ENCODE measurements at places on chromosomes 5 and 9. TPM values are rescaled to one million over a fixed set of nuclear protein-coding genes. Genes with fewer than 3 reads are reported as not detected.
A peak's percentile ranks its signal among the peaks of the same experiment; 100 is the strongest.

The FOXD4L6 gene
- 0.03 TPM for polyA plus RNA-seq

The CATSPER3 gene
- 0.10 TPM for polyA plus RNA-seq

The LCN1 gene
- polyA plus RNA-seq, result not detected

The SNCB gene
- 0.69 TPM for polyA plus RNA-seq

The ARL14EPL gene
- not detected for polyA plus RNA-seq

GRCh38 chr5:120362426-120362825, 101.7 kb upstream of the PRR16 start:
- no peak for DNase-seq

DNA sequence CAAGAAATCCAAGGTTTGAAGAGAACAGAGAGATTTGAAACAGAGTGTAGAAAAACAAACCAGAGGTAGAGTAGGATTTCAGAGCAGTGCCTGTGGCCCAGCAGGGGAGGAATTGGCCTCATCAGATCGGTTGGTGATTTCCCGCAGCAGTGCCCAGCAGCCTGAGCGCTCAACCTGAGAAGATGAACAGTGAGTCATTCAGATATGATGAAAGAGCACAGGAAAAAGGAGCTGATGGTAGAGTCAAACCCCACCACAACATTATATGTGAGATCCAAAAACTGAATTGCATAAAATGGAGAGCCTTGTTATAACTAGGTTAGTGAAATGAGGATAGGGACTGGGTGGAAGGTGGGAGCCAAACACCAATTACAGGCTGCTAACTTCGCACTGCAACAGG, 248.9 kb downstream of the PIK3R1 start:
- no peak for DNase-seq

DNA sequence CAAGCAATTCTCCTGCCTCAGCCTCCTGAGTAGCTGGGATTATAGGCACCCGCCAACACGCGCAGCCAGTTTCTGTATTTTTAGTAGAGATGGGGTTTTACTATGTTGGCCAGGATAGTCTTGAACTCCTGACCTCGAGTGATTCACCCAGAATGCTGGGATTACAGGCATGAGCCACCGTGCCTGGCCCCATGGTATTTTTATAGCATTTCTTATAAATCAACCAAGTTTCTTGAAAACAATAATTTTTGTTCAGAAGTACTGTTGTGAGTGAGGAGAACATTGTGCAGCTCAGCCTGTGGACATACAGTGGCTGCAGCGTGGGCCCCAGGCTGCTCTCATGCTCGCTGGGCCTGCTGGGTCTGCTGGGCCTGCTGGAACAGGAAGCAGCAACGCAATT, 45.3 kb downstream of the MAP1B start:
- DNase-seq, result no peak

- no peak for DNase-seq
Observed at GRCh38 chr9:99253134-99253533, 31.1 kb downstream of the SEC61B start.

DNA sequence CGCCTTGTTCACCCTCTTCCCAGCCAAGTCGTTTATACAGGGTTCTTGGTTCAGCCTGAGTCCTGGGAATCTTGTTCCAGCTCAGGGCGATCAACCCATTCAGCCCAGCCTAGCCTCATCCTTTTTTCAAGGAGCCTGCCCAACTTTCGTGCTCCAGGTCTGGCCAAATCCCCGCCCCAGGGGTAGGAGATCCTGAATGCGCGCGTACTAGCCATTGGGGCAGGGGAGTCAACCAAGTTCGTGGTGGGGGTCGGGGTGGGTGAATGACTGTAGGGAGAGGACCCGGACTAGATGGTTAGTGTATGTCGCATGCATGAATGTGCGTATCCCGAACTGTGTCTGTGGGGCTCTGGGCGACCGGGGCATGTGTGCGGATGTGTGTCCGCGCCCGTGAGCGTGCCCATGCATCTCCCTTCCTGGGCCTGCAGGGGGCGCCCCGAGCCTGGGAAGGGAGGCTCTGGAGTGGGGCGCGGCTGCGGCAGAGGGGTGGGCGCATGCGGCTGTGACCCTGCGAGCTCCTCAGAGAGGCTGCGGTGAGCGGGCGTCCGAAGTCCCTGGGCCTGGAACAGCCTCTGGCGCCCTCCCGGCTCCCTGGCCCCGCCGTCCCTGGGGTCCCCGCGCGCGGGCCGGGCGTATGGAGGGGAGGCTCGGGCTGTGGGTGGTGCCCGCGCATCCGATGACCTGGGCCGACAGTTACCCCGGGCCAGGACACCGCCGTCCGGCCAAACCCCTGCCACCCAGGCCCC, 8.7 kb downstream of the CCL21 start:
- no peak for DNase-seq

DNA sequence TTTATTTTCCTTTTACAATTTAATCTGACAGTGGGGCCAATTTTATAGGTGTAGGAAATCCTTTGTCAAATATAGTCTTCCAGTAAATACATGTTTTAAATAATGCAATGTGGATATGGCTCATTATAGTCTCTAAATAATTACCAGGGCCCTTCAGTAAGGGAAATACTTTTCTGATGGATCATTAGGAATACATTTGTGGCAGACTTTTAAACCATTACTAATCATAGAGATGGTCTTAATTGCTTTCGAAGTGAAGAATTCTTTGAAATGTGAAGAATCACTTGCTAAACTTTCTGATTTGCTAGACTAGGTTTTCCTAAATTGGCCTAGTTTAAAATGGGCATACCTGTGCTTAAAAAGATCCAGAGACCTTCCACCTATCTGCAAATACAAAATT, 105.6 kb upstream of the ELL2 start:
- DNase-seq, result no peak

- no peak for DNase-seq
Observed at GRCh38 chr5:21817668-21818369, 1035.3 kb downstream of the CDH12 start.

DNA sequence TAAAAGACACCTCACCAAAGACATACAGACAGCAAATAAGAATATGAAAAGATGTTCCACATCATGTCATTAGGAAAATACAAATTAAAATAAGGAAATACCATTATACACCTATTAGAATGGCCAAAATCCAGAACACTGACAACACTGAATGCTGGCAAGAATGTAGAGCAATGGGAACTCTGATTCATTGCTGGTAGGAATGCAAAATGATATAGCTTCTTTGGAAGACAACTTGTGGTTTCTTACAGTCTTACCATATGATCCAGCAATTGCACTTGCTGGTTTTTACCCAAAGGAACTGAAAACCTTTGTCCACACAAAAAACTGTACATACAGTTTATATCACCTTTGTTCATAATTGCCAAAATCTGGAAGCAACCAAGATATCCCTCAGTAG, 6.5 kb downstream of the TMEM161B start:
- DNase-seq, result no peak

- no peak for DNase-seq
Observed at GRCh38 chr5:124182133-124182532, 564.3 kb downstream of the ZNF608 start.

- no peak for DNase-seq
Observed at GRCh38 chr9:120463765-120464164, 116.2 kb downstream of the CDK5RAP2 start.

- DNase-seq, result no peak
Observed at GRCh38 chr5:93622240-93622885, 39.3 kb downstream of the NR2F1 start.

- DNase-seq, result no peak
Observed at GRCh38 chr5:134227259-134227658, 1.4 kb upstream of the PPP2CA start.

GRCh38 chr9:1708219-1708618, 306.9 kb upstream of the SMARCA2 start:
- no peak for DNase-seq

DNA sequence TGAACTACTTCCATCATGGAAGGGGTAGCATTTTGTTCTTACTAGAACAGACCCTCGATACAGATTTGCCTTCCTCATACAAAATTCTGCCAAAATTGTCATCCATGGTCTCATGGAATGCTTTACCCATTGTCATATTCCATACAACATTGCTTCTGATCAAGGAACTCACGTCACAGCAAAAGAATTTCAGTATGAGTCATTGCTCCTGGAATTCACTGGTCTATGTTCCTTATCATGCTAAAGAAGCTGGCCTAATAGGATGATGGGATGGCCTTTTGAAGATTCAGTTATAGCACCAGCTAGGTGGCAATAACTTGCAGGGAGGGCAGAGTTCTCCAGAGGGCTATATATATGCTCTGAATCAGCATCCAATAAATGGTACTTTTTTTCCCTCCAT, 18.2 kb upstream of the FNIP1 start:
- no peak for DNase-seq

GRCh38 chr9:15641291-15641690, 88.4 kb downstream of the CCDC171 start:
- DNase-seq, result no peak

DNA sequence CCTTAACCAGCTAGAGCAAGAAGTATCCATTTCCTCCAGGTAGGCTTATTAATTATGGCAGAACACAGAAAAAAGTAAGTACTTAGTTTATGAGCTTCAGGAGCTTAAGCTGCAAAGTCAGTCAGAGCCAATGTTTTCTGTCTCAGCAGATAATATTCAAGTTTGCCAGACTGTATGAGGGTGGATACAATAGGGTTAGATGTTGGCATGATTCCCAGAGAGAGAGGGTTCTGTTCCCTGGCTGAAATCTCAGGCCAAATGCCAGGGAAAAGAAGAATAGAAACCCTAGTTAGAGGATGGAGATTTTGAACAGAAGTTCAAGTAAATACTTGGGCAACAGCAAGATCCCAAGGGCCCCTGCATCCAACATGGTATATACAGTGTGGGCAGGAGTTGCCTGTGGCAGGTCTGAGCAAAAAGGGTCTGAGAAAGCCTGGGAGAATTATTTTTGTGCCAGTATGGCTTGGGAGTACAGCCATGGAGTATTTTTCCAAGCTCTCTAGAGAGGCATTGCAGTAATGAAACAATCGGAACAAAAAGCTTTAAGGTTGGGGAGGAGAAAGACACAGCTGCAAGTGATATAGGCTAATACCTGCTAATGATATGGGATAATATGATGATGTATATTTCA, 31.0 kb upstream of the ISOC1 start:
- DNase-seq, result no peak

- no peak for DNase-seq
Observed at GRCh38 chr5:173517648-173518047, 98.8 kb downstream of the BOD1 start.

DNA sequence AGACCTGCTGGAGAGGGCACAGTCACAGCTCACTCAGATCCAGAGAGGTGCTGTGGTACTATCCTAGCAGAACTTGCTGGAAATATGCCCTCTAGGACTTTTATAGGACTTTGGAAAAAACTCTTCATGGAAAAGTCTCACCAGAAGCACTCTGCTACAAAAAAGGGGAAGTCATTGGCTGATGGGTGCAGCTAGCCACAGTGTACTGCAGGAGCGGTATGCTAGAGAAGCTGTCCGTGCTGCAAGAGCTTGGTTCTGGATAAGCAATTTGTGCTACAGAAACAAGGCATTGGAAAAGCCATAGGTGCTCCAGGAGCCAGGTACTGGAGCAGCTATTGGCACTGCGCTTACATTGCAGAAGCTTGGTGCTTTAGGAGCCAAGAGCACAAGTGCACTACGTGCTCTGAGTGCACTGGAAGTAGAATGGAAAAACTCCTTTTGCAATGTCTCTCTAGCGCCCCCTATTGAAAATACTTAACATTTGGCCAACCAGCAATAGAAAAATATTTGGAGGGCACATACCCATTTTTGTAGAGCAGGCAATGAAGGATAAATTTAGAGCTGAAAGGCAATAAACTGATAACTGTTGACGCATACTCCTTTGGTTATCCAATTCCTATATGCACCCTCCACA, 83.4 kb downstream of the MEGF10 start:
- no peak for DNase-seq

GRCh38 chr5:43564289-43564850, 7.5 kb upstream of the PAIP1 start:
- no peak for DNase-seq

GRCh38 chr9:35262064-35262463, 100.3 kb downstream of the UNC13B start:
- DNase-seq, result no peak

DNA sequence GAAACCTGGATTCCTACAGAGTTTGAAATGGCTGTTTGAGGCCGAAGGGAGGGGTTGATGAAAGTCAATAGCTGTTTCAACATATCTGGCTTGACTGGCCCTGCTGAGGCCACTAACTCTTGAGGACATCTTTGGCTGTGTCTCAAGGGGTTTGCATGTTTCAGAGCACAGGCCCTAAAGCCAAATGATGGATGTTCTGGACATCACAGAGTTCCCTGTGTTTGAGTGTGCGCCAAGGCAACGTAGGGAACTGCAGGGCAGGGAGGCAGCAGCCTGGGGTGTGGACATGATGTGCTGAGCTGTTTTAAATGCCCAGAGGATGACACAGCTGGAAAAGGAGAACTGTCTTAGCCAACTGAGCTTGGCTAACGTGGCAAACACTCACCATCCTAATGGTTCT, 89.6 kb downstream of the RAPGEF1 start:
- DNase-seq, result peak; percentile 52

DNA sequence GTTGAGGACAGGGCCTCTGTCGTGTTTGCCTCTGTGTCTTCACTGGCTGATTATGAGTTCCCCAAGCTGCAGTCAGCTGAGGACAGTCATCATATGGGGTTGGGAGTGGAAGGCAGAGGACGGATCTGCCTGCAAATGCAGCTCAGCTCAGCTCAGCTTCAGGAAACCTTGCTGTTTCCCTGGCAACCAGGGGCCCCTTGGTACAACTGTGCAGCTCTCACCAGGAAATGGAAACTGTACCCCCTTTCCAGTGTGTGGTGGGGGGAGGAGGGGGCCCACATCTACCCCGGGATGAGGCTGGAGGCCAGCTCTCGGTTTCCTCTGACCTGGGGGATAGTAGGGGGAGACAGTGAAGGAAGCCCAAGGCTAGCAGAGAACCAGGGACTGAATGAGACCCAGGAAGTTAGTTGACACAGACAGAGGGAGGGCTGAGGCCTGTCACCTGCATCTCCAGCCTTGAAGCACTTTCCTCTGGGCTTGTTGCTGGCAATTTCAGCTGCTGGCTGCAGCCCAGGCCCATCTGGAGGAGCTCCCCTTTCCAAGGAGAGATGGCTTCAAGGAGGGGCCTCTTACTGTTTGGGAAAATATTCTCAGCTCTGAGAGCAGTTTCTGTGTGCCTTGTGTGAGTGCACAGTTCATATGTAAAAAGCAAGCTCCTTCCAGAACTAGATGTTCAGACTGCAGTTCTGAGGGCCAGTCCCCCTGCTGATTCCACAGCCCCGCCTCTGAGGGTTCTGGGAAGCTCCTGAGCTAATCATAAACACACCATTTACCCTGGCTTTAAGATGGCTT, 6.9 kb downstream of the ANXA6 start:
- DNase-seq, result no peak
